Fibroblast of lung (primary cell): ENCODE measurements at places on chromosomes 4 and X.

DNA sequence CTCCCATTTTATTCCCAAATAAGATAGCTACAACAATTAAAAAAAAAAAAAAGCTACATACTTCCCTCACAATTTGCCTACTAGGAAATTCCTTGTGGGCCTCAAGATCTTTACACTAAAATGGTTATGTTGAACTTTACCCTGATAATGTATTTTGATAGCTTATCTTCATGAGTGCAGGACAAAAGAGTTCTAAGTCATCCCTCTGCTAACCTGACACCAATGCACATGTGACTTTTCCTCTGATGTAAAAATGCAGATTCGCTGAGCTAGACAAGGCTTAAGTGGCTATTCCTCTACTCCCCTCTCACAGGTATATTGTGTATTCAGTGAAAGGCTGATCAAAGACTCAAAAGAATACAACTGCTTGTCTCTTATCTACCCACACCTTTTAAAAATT, 22.5 kb downstream of the ELF2 start:
- H3K27ac ChIP-seq: no peak overlapping the region
- DNase-seq: no peak
- no peak overlapping the region for H3K4me3 ChIP-seq
- no peaks in the 10 kb centered on the region for H3K27me3 ChIP-seq
- peaks cover 6% of the 10 kb centered on the region for H3K4me1 ChIP-seq

DNA sequence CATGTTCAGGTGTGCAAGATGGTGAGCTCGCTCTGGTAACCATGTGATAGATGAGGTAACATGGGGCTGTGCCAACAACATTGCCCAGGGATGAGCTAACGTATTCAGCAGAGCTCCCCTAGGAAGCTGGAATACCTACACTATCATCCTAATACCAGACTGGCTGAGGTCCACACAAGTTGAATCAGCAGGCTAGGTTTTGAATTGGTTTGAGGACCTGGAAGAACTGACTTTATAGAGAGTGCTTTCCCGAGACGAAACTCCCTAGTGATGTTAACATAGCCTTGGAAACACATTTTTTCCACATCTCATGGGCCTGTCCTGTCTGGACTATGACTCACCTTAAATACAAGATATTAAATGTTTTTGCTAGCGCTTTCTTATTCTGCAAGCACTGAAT, 56.7 kb downstream of the IGFBP7 start:
- DNase-seq: peak; percentile 96
- peaks cover 2% of the 10 kb centered on the region for H3K4me1 ChIP-seq
- no peaks in the 10 kb centered on the region for H3K36me3 ChIP-seq
- H3K27ac ChIP-seq: no peak overlapping the region
- no peaks in the 10 kb centered on the region for H3K27me3 ChIP-seq

DNA sequence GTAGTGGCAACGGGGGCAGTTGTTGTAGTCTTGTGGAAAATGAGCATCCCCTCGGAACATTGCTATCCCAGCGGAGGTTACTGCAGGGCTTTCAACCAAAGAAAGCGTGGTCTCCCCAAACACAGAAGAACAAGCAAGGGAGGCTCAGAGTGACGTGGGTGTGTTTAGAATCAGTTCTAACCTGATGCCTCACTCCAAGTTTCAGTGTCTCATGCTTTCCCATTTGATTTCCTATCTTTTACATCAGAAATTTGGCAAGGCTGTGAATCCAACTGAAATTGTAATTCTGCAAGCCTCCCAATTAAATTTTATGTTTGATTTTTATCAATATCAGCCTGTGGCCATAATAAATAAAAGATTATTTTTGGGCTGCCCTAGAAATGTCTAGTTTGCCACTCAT, 156.1 kb upstream of the LNX1 start:
- H3K4me1 ChIP-seq: no peaks in the 10 kb centered on the region
- no peak overlapping the region for H3K27ac ChIP-seq
- no peaks in the 10 kb centered on the region for H3K27me3 ChIP-seq
- H3K36me3 ChIP-seq: no peaks in the 10 kb centered on the region
- DNase-seq: peak; percentile 50

- no peak for DNase-seq
- no peak overlapping the region for H3K4me3 ChIP-seq
- H3K36me3 ChIP-seq: no peaks in the 10 kb centered on the region
- no peaks in the 10 kb centered on the region for H3K27me3 ChIP-seq
- H3K27ac ChIP-seq: no peak overlapping the region
Measured at GRCh38 chrX:64198036-64198435, 7.5 kb downstream of the AMER1 start.

- H3K4me1 ChIP-seq: no peaks in the 10 kb centered on the region
- H3K36me3 ChIP-seq: no peaks in the 10 kb centered on the region
- no peak overlapping the region for H3K4me3 ChIP-seq
Measured at GRCh38 chr4:143262838-143263237, 73.8 kb upstream of the GAB1 start.

DNA sequence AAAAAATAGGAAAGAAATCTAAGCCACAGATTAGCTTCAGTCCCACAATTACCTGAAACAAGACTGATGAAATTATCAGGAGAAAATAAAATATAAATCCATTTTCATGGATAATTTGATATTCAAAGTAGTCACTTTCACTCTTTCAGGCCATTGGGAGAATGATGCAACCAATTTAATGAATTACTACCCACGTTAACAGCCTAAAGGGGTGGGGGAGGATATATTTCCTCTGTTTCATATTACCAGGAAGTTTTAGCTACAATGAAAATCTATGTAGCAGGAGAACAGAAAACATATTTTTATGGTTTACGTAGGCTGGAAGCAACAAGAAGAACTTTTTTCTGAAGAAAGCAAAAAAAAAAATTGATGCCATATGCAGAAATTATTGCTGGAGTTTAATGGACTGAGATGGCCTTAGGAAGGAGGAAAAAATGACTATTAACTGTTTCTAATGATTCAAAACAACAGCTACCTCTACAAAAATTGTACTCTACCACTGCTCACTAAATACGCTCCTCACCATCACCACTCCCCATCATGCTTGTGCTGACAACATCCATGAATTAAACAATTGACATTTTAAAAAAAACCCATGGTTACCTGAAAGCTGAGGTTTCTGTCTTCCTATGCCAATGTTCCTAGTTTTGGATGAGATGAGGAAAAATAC, 100.9 kb downstream of the CXXC4 start:
- no peak overlapping the region for H3K4me3 ChIP-seq
- H3K27ac ChIP-seq: no peak overlapping the region

DNA sequence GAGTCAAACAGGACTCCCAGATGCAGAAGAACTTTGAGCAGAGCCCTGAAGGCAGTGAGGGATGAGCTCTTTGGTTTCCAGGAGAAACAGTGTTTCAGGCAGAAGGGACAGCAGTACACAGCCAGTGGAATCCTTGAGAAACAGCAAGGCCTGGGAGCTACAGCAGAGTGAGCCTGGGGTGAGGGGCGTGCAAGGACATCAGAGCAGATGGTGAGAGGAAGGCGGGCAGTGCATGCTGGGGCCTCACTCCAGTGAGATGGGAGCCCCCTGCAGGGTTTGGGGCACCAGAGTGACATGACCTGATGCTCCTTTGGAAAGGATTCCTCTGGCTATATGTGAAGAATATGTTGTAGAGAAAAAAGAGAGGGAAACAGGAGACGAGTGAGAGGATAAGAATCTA, 98.1 kb upstream of the EGFL6 start:
- H3K4me1 ChIP-seq: peaks cover 4% of the 10 kb centered on the region
- H3K4me3 ChIP-seq: no peak overlapping the region
- peak overlapping the region; percentile 23 for H3K27ac ChIP-seq
- no peaks in the 10 kb centered on the region for H3K36me3 ChIP-seq
- no peaks in the 10 kb centered on the region for H3K27me3 ChIP-seq
- DNase-seq: no peak

GRCh38 chr4:112673686-112674085, 36.7 kb downstream of the LARP7 start:
- H3K27ac ChIP-seq: no peak overlapping the region
- H3K36me3 ChIP-seq: no peaks in the 10 kb centered on the region
- no peak overlapping the region for H3K4me3 ChIP-seq
- DNase-seq: no peak
- no peaks in the 10 kb centered on the region for H3K27me3 ChIP-seq

GRCh38 chrX:68454476-68455150, 21.3 kb upstream of the OPHN1 start:
- DNase-seq: no peak
- H3K36me3 ChIP-seq: no peaks in the 10 kb centered on the region
- H3K27me3 ChIP-seq: no peaks in the 10 kb centered on the region
- no peak overlapping the region for H3K27ac ChIP-seq

DNA sequence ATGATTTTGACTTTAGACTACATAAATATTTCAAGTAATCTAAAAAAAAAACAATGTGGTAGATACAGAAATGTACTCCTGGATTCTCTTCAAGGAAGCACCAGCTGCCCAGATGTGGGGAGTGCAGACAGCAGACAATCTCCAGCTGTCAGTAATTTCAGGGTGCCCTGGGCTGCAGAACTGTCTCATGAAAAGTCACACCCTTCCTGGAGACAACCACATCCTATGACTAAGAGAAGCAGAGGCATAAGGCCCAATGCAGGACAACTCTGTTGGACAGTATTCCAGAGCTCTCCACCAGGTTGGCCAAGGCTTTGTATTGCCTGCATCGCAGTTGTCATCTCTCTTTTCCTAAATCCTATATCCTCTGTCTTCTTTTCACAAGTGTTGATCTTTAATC, 34.4 kb upstream of the BLTP1 start:
- H3K4me3 ChIP-seq: no peak overlapping the region
- H3K27ac ChIP-seq: no peak overlapping the region
- H3K36me3 ChIP-seq: no peaks in the 10 kb centered on the region
- DNase-seq: peak; percentile 2
- H3K4me1 ChIP-seq: no peaks in the 10 kb centered on the region

GRCh38 chr4:151744614-151745013, 16.2 kb downstream of the GATB start:
- peak overlapping the region; percentile 62 for H3K27ac ChIP-seq
- H3K4me3 ChIP-seq: no peak overlapping the region
- peak; percentile 68 for DNase-seq
- H3K4me1 ChIP-seq: peaks cover 12% of the 10 kb centered on the region
- no peaks in the 10 kb centered on the region for H3K36me3 ChIP-seq
- no peaks in the 10 kb centered on the region for H3K27me3 ChIP-seq

DNA sequence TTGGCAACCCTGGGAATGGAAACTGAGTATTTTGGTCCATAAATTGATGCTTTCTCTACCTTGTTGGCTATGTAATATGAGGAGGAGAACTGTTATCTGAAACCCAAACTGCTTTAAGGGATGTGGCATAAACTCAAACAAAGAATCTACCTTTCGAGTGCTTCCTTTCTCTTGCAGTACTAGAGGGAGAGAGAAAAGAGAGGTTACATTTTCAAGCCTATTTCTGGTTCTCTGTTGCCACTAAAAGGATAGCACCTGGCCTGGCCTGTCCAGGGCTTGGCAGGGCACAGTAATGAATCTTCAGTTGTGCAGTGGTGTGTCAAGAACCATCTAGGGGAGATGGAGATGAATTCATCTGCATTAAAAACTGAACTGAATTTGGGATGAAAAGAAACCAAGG, 308.6 kb downstream of the PTTG2 start:
- no peaks in the 10 kb centered on the region for H3K27me3 ChIP-seq
- DNase-seq: no peak
- no peak overlapping the region for H3K4me3 ChIP-seq
- H3K36me3 ChIP-seq: no peaks in the 10 kb centered on the region
- no peak overlapping the region for H3K27ac ChIP-seq
- H3K4me1 ChIP-seq: no peaks in the 10 kb centered on the region

GRCh38 chr4:113316879-113317278, 267.4 kb downstream of the ANK2 start:
- H3K27ac ChIP-seq: no peak overlapping the region
- H3K27me3 ChIP-seq: no peaks in the 10 kb centered on the region
- H3K4me1 ChIP-seq: no peaks in the 10 kb centered on the region

DNA sequence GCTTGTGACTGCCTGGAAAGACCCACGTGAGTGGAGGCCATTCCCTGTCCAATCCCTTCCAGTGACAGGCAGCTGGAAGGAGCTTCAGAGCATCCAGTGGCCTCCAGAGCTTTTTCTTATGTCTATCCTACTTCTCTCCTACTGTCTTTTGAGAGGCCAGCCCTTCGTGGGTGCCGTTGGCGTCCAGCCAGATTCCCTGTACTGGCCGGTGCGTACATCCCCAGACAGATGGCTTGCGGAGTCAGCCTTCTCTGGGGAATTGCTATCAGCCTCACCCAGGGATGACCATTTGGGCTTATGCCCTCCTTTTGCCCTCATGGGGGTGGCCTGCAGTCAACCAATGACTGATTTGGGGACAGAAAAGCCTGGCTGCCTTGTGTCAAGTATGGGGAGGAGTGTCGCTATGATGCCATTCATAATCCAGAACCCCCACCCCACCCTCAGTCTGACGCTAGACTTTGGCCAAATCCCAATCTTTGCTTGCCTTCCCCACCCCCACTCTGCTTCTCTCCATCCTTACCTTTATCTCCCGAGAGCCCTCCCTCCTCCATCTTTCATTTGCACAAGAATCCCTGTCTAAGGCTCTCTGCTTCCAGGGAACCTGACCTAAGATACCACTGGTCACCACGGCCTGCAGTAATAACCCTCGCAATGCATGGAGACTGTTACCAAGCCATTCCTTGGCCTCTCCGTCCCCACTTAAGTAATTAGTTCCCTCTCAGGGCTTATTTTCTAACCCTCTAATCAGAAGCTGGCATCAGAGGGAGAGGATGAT, 150.3 kb upstream of the BCOR start:
- H3K4me3 ChIP-seq: no peak overlapping the region
- no peaks in the 10 kb centered on the region for H3K36me3 ChIP-seq
- DNase-seq: no peak
- no peaks in the 10 kb centered on the region for H3K27me3 ChIP-seq
- no peak overlapping the region for H3K27ac ChIP-seq

- no peaks in the 10 kb centered on the region for H3K36me3 ChIP-seq
- H3K27me3 ChIP-seq: no peaks in the 10 kb centered on the region
Measured at GRCh38 chr4:110108422-110108821, 90.0 kb downstream of the ELOVL6 start.

DNA sequence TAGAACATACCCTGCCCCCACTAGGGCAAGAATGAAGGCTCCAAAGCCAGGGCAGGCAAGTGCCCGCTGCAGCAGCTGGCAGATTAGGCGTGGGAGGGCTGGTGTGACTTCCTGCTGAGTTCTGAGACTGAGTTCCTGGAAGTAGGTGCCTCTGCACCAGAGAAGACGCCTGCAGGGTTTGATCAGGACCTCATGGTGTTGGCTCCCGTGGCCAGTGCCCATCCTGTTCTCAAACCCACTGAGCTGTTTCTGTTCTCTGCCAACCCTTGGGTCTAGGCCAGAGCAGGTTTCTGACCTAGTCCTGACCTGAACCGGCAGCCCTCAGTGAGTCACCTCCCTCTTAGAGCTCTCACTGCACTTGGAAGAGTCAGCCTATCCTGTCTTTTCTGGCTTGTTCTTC, 220.7 kb downstream of the HS6ST2 start:
- H3K27ac ChIP-seq: no peak overlapping the region
- no peaks in the 10 kb centered on the region for H3K4me1 ChIP-seq
- DNase-seq: no peak
- H3K36me3 ChIP-seq: no peaks in the 10 kb centered on the region

GRCh38 chr4:151314479-151314878, 10.9 kb downstream of the SH3D19 start:
- H3K4me1 ChIP-seq: no peaks in the 10 kb centered on the region
- H3K4me3 ChIP-seq: no peak overlapping the region
- DNase-seq: no peak
- H3K36me3 ChIP-seq: no peaks in the 10 kb centered on the region

- peak overlapping the region; percentile 65 for H3K4me3 ChIP-seq
- peaks cover 3% of the 10 kb centered on the region for H3K27me3 ChIP-seq
- peaks cover 5% of the 10 kb centered on the region for H3K4me1 ChIP-seq
- no peaks in the 10 kb centered on the region for H3K36me3 ChIP-seq
Measured at GRCh38 chr4:133147921-133148689, 989 bp upstream of the PCDH10 start.
